Fibroblast of skin of scalp (primary cell): ENCODE measurements at places on chromosomes 2 and 18.

- no peak for DNase-seq
These were observed 21.9 kb upstream of the PTMA start for GRCh38 chr2:231686192-231687100.

- DNase-seq, result no peak
These were observed 38.8 kb downstream of the G6PC2 start for GRCh38 chr2:168939918-168940317.

- peak; percentile 12 for DNase-seq
These were observed 8.1 kb upstream of the BMP10 start for GRCh38 chr2:68879296-68879695.

GRCh38 chr2:42195559-42195958 is 26.4 kb downstream of the EML4 start:
- DNase-seq, result peak; percentile 34

GRCh38 chr2:65639156-65639864 is 206.9 kb upstream of the SPRED2 start:
- DNase-seq, result peak; percentile 37

GRCh38 chr2:6554466-6554865 is 311.2 kb downstream of the CMPK2 start:
- DNase-seq, result no peak

DNA sequence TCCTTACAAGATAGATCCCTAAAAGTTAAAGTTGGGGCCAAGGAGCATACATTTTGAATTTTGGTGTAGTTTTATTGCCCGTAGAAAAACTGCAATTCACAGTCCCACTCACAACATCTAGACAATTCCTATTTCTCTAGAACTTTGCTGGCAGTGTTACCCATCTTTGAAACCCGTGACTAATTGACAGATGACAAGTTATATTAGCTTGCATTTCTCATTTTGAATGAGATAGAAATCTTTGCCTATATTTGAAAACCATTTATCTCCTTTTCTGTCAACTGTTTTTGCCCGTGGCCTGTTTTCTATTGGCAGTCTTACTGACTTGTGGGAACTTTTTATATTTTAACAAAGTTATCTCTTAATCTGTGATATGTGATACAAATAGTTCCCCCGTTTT is 50.0 kb downstream of the OXER1 start:
- DNase-seq, result no peak

- peak; percentile 48 for DNase-seq
These were observed 458.7 kb upstream of the HNRNPA3 start for GRCh38 chr2:176753752-176754474.

DNA sequence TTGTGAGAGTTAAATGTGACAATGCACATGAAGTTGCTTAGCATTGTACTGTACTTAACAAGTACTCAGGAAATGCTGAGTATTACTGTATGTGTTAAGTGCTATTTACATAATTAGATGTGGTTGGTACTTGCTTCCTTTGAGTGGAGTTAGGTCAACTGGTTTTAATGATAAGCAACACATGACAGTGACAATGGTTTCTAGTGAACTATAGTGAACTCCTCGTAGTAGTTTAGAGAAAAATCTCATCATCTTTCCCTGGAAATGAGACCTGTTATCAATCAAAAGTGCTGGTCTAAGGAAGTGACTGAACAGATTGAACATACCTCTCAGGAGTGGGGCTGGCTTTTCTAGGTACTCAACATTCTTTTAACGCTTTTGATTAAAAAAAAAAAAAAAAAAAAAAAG is 29.2 kb upstream of the ZDBF2 start:
- no peak for DNase-seq

GRCh38 chr18:2394684-2395083 is 176.6 kb downstream of the METTL4 start:
- DNase-seq, result no peak

DNA sequence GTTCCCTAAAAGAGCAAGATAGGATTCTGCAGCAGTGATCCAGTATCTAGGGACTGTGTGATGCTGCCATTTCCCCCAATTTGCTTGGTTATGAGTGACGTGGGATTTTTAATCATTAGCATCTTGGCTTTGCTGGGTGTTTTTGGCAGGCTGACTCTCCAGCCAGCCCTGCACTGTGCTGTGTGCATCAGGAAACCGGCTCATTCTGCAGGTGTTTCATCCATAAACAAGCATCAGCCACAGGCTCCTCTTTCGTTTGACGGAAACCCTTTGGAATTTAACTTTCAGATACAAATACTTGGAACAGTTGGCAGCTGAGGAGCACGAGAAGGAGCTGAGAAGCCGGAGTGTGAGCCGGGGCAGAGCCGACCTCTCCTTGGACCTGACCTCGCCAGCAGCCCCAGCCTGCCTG is 135.9 kb downstream of the TPGS2 start:
- DNase-seq, result peak; percentile 14

- no peak for DNase-seq
These were observed 85.8 kb upstream of the NDUFV2 start for GRCh38 chr18:9016633-9017166.

DNA sequence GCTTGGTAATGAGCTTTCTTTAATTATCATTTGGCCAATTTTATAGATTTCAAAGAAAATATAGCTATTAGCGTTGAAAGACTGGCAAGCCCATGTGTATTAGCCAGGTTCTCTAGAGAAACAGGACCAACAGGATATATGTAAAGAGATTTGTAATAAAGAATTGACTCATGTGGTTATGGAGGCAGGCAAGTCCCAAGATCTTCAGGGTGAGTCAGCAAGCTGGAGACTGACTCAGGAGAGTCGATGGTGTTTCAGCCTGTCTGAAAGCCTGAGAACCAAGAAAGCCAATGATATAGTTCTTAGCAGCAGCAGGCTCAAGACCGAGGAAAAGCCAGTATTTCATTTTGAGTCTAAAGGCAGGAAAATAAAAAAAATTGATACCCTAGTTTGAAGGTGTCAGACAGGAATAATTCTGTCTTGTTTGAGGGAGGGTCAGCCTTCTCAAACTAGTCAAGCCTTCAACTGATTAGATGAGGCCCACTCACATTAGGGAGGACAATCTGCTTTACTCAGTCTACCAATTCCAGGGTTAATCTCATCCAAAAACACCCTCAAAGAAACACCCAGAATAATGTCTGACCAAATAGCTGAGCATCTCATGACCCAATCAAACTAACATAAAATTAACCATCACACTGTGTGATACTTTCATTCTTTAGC is 78.3 kb upstream of the CRIM1 start:
- DNase-seq, result peak; percentile 77

DNA sequence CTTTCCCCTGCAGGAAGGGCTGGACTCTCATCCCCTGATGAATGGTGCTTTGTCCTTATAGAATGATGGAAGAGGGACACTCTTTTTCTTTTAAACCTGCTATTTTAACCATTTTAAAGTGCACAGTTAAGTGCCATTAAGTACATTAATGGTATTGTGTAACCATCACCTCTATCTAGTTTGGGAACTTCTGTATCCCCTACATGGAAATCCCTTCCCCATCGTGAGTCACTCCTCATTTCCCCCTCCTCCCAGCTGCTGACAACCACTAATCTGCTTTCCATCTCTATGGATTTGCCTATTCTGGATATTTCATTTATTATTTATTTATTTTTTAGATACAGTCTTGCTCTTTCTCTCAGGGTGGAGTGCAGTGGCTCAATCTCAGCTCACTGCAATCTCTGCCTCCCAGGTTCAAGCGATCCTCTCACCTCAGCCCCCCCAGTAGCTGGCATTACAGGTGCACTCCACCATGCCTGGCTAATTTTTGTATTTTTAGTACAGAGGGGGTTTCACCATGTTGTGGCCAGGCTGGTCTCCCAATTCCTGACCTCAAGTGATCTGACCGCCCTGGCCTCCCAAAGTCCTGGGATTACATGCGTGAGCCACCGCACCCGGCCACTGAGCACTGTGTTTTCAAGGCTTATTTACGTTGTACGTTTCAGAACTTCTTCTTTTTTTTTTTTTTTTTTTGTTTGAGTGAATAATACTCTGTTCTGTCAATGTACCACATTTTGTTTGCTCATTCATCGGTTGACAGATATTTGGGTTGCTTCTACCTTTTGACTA is 15.8 kb downstream of the DGKD start:
- no peak for DNase-seq

GRCh38 chr18:74476140-74476539 is 19.0 kb upstream of the DIPK1C start:
- peak; percentile 27 for DNase-seq

GRCh38 chr2:155747531-155747930 is 585.0 kb downstream of the NR4A2 start:
- DNase-seq, result no peak

DNA sequence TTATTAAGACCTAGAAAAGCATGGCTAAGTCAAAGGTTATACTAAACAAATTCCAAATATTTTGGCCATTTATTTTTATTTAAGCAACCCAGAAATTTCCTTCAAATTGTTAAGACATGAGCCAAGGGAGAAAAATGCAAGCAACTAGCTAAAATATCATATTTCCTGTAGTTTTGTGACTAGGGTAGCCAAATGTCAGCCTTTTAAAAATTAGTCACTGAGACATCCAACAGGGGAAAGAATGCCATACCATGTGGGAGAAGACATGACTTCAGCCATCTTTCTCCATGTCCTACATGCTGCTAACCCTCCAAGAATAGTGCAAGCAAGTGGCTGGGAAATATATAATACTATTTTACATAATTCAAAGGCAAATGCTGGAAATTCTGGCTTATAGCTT is 197.9 kb downstream of the DSEL start:
- DNase-seq, result peak; percentile 87

DNA sequence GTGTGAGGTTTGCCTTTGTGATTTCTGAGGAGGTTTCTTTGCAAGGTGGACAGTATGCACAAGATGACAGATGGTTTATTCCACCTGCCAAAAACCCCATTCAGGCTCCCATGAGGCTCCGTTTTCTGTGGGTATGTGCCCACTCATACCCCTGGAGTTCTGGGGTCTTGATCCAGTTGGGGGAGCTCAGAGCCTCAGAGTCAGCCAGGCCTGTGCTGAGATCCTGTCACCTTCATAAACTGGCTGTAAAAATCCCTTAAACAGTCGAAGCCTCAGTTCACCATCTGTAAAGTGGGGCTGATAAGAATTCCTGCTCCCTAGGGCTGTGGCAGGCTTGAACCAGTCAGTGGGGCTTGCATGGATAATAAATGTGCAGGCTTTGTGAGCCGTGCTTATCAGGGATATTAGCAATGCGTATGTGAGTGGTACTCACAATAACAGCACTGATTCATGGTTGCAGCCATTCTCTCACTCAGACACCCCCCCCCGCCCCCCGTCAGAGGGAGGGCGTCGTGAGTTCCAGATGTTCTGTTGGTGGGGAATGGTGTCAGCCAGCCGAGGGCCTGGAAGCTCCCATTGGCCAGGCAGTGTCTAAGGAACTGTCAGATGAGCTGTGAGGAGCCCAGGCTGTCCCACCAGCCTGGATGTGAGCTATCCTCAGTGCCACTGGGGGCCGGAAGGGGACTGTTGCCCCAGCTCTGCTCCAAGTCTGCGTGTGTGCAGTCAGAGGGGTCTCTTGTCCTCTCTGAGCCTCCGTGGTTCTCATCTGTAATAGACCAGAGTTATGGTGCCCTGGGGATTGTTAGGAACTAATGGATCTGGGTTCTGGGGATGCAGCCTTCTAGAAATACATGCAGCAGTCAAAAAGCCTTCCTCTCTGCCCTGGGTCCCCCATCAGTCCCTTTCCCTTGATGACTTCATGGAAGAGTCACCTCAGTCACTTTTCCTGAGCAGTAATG is 51.7 kb downstream of the KCNIP3 start:
- DNase-seq, result no peak

- DNase-seq, result no peak
These were observed 227.8 kb downstream of the AGAP1 start for GRCh38 chr2:235721625-235722024.

GRCh38 chr2:99600981-99601651 is 111.3 kb upstream of the REV1 start:
- DNase-seq, result no peak

DNA sequence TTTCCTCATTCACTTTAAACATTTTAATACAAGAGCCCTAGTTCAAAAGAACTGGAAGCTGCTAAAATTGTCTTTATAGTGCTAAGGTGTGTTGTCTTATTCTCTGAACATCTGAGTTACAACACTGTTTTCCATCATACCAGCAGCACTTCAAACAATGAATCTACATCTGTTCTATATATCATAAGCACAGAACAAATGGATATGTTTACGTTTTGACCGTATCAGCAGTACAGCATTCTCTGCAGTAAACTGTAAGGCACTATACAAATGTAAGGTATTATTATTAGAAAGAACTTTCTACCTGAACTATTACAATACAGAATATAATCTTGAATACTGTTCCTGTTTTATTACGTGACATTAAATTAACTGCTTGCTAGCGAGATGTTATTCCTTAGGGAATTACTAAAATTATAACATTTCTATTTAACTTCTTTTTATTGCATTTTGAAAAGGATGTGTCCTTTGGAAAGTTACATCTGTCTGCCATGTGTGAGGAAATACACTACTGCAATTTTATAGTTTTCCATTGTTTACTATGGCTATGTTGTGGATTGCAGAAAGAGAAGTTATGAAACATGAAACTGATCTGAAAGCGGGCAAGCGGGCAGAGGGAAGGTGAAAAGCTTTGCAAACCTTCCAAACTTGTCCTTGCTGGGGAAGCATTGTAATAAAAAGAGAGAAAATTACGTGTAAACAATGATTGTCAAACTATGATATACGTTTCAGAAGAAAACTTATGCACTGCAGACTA is 13.7 kb downstream of the NCKAP1 start:
- DNase-seq, result no peak

- DNase-seq, result no peak
These were observed 8.0 kb upstream of the C2orf69 start for GRCh38 chr2:199903111-199903510.

- DNase-seq, result no peak
These were observed 504.9 kb downstream of the GALR1 start for GRCh38 chr18:77754475-77755044.

DNA sequence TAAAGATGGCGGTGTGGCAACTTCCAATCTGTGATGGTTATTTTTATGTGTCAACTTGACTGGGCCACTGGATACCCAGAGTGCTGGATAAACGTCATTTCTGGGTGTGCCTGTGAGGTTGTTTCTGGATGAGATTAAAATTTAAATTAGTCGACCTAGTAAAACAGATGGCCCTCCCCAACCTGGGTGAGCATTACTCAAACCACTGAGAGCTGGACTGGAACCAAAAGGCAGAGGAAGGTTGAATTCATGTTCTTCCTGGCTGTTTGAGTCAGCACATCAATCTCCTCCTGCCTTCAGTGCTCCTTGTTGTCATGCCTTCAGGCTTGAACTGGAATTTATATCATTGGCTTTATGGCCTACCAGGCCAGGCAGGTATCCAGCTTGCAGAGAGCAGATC is 190.8 kb upstream of the RGPD4 start:
- peak; percentile 53 for DNase-seq

GRCh38 chr2:219003267-219003634 is 10.0 kb upstream of the CRYBA2 start:
- no peak for DNase-seq

- no peak for DNase-seq
These were observed 3.1 kb upstream of the AQP12A start for GRCh38 chr2:240688553-240688919.

- peak; percentile 5 for DNase-seq
These were observed 99.9 kb upstream of the SLC38A11 start for GRCh38 chr2:165055082-165055851.

GRCh38 chr18:5275872-5276271 is 19.7 kb downstream of the ZBTB14 start:
- no peak for DNase-seq

GRCh38 chr18:33605250-33605649 is 27.2 kb downstream of the ASXL3 start:
- DNase-seq, result no peak
